GM23248 (cell line): ENCODE measurements at places on chromosomes 7 and 10. TPM values are rescaled to one million over a fixed set of nuclear protein-coding genes. Genes with fewer than 3 reads are reported as not detected.

The ANKRD7 gene
- total RNA-seq: 0.25 TPM in 1 of 2 replicates, not detected in the other

The LRRN3 gene
- total RNA-seq: 0.25 and 0.43 TPM in 2 replicates

The LIPN gene
- not detected in 2 replicates for total RNA-seq

The VWDE gene
- total RNA-seq: not detected in 2 replicates

The ACTL6B gene
- not detected in 2 replicates for total RNA-seq

GRCh38 chr10:114905450-114905849, 32.5 kb upstream of the TRUB1 start:
- DNase-seq: peak; percentile 22

GRCh38 chr10:18572959-18573561, 78.3 kb downstream of the NSUN6 start:
- DNase-seq: no peak
